ENCODE measurements at places on chromosomes 4 and X.

DNA sequence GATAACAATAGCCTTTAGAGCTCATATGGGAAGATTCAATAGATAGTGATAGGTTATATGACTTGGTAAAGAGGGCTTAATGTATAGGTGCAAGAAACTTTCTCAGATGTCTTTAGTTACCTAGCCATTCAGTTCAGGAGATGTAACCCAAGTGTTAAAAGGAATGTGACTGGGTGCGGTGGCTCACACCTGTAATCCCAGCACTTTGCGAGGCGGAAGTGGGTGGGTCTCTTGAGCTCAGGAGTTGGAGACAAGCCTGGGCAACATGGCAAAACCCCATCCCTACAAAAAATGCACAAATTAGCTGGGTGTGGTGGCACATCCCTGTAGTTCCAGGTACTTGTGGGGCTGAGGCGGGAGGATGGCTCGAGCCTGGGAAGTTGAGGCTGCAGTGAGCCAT is 7.9 kb downstream of the TET2 start:
- DNase-seq: no peak

- DNase-seq: no peak
Measured at GRCh38 chrX:79153348-79153747, 8.9 kb downstream of the GPR174 start.

DNA sequence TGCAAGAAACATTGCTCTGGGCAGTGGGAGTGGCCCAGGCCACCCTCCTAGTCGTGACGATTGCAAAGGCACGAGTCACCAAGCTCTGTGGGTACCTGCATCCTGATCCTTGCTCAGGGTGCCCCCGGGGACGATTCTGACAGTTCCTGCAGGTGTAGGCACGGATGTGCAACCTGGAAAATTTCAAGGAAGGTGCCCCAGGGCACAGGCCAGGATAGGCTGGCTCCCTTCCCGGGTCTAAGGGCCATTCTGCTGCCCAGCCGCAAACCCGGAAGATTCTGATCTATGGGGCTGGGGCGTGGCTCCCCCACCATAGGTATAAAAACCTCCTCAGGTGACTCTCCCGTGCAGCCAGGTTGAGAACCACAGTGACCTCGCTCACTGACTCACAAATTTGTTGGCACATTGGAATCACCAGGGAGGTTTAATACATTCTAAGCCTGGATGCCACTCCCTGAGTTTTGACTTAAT is 228.5 kb downstream of the PTTG2 start:
- no peak for DNase-seq

GRCh38 chr4:17595471-17596005 is 18.5 kb downstream of the LAP3 start:
- DNase-seq: no peak

DNA sequence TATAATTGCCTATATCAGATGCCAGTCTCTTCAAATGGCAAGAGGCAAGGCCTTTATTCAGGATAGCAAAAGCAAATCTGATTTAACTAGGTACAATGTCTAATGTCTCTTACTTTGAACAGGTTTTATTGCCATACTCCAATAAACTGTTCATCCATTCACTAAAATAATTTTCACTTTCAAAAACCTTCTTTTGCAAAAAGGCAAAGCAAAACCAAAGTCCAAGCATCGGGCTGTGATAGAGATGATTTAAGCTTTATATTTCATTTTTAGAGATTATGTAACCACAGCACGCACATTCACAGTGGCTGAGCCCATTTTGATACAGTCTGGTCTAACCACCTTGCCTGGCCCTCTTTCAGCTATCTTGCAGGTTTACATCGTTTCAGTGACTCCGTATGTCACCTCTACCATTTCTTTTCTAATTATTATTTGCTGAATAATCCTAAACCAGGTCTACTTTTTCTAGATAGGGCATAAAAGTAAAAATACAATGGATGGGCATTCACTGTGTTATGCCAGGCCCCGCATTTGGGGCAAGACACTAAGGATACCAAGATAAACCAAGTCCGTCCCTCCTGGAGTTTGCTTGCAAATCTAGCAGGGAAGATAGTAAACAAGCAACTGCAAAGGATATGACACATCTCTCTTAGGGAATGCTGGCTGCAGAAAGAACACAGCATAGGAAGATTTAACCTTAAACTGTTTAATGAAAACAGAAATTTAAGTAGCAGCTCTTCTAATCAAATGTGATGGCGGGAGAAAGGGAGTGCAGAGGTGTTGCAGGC is 1.8 kb downstream of the CASP3 start:
- no peak for DNase-seq

DNA sequence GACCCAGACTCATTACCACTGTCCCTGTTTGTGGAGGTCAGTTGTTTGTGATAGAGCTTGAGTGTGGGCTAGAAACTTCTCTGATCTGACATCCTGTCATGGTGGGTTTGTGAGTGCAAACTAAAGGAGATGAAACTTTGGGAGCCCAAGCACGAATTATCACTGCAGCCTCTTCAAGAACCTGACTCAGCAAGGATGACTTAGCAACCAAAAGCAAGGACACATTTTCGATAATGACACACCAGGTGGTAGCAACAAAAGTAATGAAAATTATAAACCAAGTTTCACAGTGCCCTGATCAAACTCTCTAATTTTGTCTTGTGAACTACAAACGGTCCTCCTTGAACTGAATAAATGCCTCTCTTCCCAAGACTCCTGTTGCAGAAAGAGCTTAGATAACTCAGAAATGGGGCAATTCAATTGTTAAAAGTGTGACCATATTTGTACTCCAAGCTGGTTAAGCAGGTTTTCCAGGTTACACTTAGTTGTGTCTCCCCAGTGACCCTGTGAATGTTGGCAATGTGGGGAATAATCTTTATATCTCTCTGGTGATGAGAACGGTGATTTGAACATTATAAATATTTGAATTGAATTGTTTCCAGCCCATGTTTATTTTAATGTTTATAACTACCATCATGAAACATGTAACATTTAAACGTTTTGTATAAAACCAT is 52.6 kb upstream of the ATP8A1 start:
- DNase-seq: no peak

DNA sequence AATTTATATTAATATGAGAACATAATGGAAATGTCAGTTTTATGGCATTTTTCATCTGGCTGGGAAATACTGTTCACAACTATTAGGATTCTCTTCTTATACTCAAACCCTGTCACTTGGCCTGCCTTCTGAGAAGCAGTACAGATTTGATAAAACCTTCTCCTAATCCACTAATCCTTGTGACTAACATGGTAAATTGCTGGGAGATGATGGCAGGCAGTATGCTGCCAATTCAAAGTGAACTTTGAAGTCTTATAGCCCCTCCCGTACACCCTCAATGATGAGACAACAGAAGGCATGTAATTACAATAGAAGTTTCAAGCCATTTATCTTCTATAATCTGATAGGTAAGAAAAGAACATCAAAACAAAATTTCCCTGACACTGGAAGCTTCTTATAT is 36.9 kb downstream of the PAQR3 start:
- DNase-seq: no peak

GRCh38 chrX:51837921-51838320 is 55.5 kb upstream of the MAGED1 start:
- DNase-seq: peak; percentile 56

GRCh38 chr4:126037231-126037630 is 722.5 kb downstream of the FAT4 start:
- no peak for DNase-seq

DNA sequence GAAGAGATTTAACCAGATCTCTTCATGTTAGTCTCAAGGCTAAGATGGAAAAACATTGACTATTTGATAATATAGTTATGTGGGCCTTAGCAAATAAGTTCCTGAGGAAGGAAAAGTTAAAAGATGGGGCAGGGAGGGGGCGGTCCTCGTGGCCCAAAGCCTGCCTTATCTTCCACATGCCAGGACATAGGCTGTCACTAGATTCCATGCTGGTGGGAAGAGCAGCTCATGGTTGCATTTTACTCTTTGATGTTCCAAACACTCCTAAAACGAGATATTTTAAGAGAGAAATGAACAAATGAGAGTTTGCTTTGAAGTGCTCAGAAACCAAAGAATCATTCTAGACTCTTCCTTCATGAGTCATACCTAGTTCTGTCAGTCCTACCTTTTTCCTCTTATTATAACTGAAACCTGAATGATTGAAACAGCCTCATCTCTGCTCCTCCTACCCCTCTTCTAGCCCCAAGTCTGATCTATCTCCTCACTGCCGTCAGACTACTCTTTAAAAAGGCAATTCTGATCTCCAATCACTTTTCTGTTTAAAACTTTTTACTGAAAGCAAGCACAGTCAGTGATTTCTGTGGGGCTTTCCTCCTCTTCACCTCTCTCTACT is 25.1 kb downstream of the RAB9B start:
- no peak for DNase-seq

DNA sequence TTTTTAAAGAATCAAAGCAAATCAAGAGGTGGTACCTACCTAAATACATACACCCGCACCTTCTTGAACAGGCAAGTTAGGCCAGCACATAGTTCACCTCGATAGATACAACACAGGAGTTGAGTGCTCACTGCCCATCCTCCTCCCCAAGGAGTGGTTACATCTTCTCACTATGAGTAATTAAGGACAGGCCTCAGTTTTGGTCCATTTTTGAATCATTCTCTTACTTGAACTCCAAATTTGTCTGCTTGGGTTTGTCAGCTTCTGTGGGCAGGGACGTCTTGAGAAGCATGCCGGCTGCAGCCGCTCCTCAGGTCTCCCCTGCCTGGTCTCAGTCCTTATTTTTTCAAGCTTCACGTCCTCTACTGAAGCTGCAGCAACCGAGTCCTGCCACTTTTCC is 190.6 kb upstream of the RBPJ start:
- no peak for DNase-seq

- no peak for DNase-seq
Measured at GRCh38 chr4:101972791-101973190, 182.3 kb downstream of the BANK1 start.

GRCh38 chr4:73904491-73904890 is 35.3 kb downstream of the CXCL1 start:
- no peak for DNase-seq

- no peak for DNase-seq
Measured at GRCh38 chr4:176276710-176277109, 7.7 kb upstream of the ASB5 start.

GRCh38 chr4:122909683-122910082 is 12.7 kb downstream of the NUDT6 start:
- DNase-seq: no peak

Measured in Right ventricle myocardium superior (tissue), 1 donor.